MCF 10A (cell line): ENCODE measurements at places on chromosomes 1 and 21.
A peak's percentile ranks its signal among the peaks of the same experiment; 100 is the strongest.

DNA sequence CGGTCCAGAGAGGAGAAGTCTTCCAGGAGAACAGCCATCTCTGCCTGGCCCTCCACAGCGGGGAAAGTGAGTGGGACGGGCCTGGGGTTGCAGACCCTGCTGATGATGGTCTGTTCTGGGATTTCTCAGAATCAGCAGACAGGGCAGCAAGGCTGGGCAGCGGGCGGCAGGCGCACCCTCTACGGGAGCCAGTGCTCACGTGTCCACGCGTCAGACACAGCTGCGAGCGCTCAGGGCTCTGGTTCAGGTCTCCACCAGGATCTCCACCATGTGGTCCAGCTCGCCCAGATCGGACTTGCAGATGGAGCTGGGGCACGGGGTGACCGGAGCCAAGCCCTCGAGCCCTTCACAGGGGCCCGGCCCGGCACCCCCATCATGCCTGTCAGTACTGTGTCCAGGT is 5.5 kb downstream of the CLCA4 start:
- no peak overlapping the region for H3K27ac ChIP-seq
- no peaks in the 10 kb centered on the region for H3K4me1 ChIP-seq
- H3K27me3 ChIP-seq = no peaks in the 10 kb centered on the region
- no peak for DNase-seq

DNA sequence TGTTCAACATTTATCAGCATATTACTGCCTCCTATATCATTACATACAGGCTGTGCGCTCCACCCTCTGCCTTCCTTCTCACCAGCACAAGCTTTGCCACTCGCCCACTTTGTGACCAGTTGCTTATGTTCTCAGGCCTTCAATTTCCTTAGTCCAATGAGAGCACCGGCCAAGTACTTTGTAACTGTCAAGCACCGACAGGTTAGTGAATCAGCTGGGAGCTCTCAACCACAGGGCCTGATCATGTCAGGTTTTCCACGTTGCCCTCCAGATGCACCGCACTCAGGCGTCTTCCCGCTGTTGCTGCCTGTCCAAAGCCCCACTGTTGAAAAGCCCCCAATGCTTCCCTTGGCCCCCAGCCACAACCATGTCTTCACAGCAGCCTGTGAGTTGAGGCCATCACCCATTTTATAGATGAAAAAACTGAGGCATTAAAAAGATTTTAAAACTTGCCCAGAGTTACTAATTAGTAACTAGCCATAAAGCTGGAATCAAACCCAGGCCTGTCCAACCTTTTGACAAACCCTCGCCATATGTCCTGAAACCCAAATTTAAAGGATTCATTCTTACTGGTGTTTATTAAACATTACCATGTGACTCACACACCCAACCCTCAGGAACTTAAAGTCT is 3.4 kb upstream of the KCNN3 start:
- H3K4me1 ChIP-seq = peaks cover 16% of the 10 kb centered on the region
- no peak for DNase-seq
- H3K27me3 ChIP-seq = peaks cover 27% of the 10 kb centered on the region
- H3K27ac ChIP-seq = no peak overlapping the region
- H3K36me3 ChIP-seq = no peaks in the 10 kb centered on the region

- H3K4me1 ChIP-seq = peaks cover 23% of the 10 kb centered on the region
- H3K36me3 ChIP-seq = peaks cover 39% of the 10 kb centered on the region
- no peaks in the 10 kb centered on the region for H3K27me3 ChIP-seq
- peak overlapping the region; percentile 70 for H3K27ac ChIP-seq
These were observed 22.9 kb upstream of the MOB3C start for GRCh38 chr1:46639547-46639946.

DNA sequence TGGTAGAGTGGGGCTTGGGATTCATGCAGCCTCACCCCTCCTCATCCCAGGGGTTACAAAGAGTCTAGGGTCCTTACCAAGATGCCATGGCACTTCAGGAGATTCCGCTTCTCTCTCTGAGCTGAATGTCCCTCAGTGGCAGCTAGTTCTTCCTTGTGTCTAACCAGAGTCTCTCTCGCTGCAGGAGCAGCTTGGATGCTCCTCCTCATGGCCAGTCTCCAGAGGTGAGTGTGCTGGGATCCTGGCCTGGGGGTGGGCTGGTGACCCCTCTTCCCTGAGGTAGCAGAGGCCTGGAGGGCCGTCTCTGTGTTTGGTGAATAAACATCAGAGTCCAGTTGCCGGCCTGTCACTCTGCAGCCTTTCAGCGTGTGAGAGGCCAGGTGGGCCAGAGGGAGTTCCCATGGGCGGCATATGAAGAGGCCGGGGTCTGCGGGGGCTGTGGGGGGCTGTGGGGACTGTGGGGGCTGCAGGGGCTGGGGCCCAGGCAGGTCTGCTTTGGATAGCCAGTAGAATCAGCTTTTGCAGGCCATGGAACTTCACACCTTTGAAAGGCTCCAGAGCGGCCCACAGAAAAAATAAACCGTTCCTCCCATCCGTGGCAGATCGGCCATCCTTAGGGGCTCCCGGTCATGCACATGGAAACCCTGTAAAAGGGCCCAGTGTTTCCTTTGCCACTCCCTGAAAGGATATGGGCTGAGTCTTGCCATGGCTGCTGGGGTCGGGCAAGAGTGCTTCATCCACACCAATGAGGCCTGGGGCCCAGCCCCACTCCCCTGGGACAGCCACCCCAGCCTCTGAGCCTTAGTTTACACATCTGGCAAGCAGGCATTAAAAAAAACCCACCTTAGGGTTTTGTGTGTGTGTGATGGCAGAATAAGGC is 256.4 kb downstream of the FOXD2 start:
- no peaks in the 10 kb centered on the region for H3K36me3 ChIP-seq
- no peaks in the 10 kb centered on the region for H3K27me3 ChIP-seq
- H3K4me1 ChIP-seq = no peaks in the 10 kb centered on the region
- no peak overlapping the region for H3K27ac ChIP-seq
- DNase-seq = no peak
- H3K4me3 ChIP-seq = no peak overlapping the region

GRCh38 chr1:164858096-164858632 is 299.2 kb downstream of the PBX1 start:
- no peak overlapping the region for H3K27ac ChIP-seq
- no peak for DNase-seq
- H3K27me3 ChIP-seq = peaks cover 14% of the 10 kb centered on the region
- H3K4me3 ChIP-seq = no peak overlapping the region
- no peaks in the 10 kb centered on the region for H3K4me1 ChIP-seq

DNA sequence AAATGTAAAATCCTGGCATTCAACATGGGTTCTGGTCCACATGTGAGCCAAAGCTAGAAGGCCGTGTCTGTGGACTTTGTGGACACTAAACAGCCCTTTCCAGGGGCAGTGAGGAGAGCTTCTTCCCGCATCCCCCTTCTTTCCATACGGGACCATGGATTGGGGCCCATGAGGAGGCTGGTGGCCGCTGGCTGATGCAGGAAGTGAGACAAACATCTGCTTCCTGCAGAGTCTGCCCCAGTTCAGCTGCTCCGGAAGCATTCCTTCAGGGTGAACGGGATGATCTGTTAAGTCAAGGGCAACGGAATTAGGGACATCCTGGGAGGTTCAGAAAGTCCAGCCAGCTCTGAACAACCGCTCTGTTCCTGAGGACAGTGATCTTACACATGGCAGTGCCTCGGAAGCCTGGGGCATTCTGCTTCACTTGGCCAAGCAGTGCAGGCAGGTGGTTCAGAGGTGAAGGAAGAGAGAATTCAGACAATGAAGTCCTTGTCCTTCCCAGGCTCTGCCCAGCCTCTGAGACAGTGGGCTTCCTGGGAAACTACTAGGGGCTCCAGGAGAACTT is 1.5 kb downstream of the CA6 start:
- H3K27ac ChIP-seq = no peak overlapping the region
- no peak for DNase-seq
- H3K36me3 ChIP-seq = no peaks in the 10 kb centered on the region
- H3K4me3 ChIP-seq = no peak overlapping the region
- H3K4me1 ChIP-seq = no peaks in the 10 kb centered on the region

DNA sequence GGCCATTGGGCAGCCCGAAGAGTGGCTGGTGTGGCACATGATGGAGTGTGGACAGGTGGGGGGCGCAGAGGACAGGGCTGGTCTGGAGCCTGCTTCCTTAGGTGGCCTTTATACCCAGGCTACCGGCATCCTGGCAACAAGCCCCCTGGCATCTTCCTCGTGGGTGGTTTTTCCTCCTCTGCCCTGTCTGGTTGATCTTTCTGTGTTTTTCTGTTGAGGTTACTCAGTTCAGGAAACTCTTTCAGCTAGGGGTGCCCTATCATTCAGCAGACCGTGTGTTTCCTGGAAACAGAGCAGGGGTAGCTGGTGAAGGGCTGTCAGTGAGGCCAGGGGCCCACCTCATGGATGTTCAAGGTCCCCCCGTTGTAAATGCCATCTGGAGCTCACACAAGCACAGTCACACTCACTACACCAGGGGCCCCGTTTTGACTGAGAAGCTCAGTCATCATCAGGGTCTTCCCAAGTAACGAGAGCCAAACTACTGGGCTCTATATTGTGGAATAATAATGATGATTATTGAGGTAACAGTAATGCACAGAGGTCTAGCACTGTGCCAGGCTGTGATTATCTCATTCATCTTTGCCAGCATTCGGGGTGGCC is at the start of gene KRTAP12-4:
Gene KRTAP12-4 (minus strand): TSS at position 84 of the 600 bp plus-strand sequence. CDS start 45 bp downstream, at position 39.
- H3K36me3 ChIP-seq = no peaks in the 10 kb centered on the region
- no peak within 1 kb of the TSS for H3K27ac ChIP-seq
- H3K27me3 ChIP-seq = peaks cover 53% of the 10 kb centered on the region
- H3K4me3 ChIP-seq = no peak within 1 kb of the TSS
- DNase-seq = no peak

DNA sequence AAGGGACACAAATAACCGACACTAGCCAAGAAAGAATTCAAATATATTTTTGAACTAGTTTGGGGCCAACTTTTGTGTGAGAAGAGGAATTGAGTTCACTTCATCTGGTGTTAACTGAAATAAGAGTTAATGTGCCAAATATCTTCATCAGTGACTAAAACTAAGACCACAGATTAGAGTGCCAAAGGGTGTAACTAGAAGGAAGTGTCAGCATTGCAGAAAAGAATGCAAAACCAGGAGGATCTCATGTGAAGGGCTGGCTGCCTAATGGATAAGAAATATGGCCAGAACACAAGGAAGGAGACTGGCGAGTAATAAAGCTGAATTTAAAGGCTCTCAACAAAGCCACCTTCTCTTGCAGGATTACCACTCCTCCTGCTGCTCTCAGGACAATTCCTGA is 61.8 kb upstream of the LRRC8D start:
- peaks cover 12% of the 10 kb centered on the region for H3K4me1 ChIP-seq
- no peaks in the 10 kb centered on the region for H3K27me3 ChIP-seq
- DNase-seq = no peak

GRCh38 chr1:204307334-204307883 is 52.3 kb downstream of the PLEKHA6 start:
- no peaks in the 10 kb centered on the region for H3K36me3 ChIP-seq
- no peak overlapping the region for H3K4me3 ChIP-seq
- no peaks in the 10 kb centered on the region for H3K27me3 ChIP-seq
- peaks cover 20% of the 10 kb centered on the region for H3K4me1 ChIP-seq

- peaks cover 94% of the 10 kb centered on the region for H3K36me3 ChIP-seq
- peak overlapping the region; percentile 25 for H3K27ac ChIP-seq
- H3K27me3 ChIP-seq = no peaks in the 10 kb centered on the region
- peaks cover 65% of the 10 kb centered on the region for H3K4me1 ChIP-seq
These were observed 9.6 kb downstream of the ENSA start for GRCh38 chr1:150619576-150620509.

- peaks cover 41% of the 10 kb centered on the region for H3K4me1 ChIP-seq
- H3K36me3 ChIP-seq = no peaks in the 10 kb centered on the region
- no peak overlapping the region for H3K4me3 ChIP-seq
These were observed 186.3 kb downstream of the TPR start for GRCh38 chr1:186188736-186189135.

GRCh38 chr1:112722601-112723510 is 7.7 kb upstream of the PPM1J start:
- no peaks in the 10 kb centered on the region for H3K36me3 ChIP-seq
- H3K4me3 ChIP-seq = no peak overlapping the region

DNA sequence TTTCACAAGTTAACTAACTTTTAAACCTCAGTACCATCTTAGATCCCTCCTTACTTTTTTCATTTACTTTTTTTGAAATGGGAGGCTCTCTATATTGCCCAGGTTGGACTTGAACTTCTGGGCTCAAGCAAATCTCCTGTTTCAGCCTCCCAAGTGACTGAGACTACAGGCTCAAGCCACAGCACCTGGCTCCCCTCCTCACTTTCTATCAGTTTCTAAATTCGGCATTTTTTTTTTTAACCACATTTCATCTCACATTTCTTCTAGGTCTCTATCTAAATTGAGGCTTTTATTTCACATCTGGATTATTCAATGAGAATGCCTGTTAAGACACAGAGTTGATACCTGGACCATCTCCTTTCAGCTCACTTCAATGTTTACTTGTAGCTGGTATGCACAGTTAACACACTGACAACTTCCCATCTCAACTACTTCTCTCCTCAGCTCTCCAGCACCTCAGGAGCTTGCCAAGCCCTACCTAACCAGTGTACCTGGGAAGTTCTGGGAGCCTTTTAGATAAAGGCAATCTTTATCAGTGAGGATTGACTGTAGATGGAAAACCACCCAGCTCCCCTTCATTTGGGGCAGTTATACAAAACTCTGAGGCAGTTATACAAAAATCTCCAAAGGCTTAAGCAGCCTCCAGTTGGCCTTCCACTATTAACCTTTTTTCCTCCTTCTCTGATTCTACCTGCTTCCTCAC is 3.4 kb downstream of the USP33 start:
- no peak for DNase-seq
- peak overlapping the region; percentile 91 for H3K27ac ChIP-seq
- peaks cover 23% of the 10 kb centered on the region for H3K4me1 ChIP-seq
- H3K27me3 ChIP-seq = no peaks in the 10 kb centered on the region
- peak overlapping the region; percentile 91 for H3K4me3 ChIP-seq

- no peak overlapping the region for H3K4me3 ChIP-seq
- peaks cover 6% of the 10 kb centered on the region for H3K4me1 ChIP-seq
- no peak for DNase-seq
These were observed 178.9 kb upstream of the DPT start for GRCh38 chr1:168907786-168908348.

GRCh38 chr1:92755541-92756461 is 29.1 kb downstream of the EVI5 start:
- H3K4me3 ChIP-seq = no peak overlapping the region
- H3K27ac ChIP-seq = no peak overlapping the region
- peaks cover 18% of the 10 kb centered on the region for H3K4me1 ChIP-seq
- no peaks in the 10 kb centered on the region for H3K27me3 ChIP-seq
- DNase-seq = no peak
- H3K36me3 ChIP-seq = no peaks in the 10 kb centered on the region

GRCh38 chr1:224502459-224503160 is 68.0 kb upstream of the WDR26 start:
- H3K4me3 ChIP-seq = peak overlapping the region; percentile 48
- peak overlapping the region; percentile 92 for H3K27ac ChIP-seq
- peaks cover 80% of the 10 kb centered on the region for H3K4me1 ChIP-seq
- peak; percentile 72 for DNase-seq
- H3K36me3 ChIP-seq = no peaks in the 10 kb centered on the region
- H3K27me3 ChIP-seq = no peaks in the 10 kb centered on the region

DNA sequence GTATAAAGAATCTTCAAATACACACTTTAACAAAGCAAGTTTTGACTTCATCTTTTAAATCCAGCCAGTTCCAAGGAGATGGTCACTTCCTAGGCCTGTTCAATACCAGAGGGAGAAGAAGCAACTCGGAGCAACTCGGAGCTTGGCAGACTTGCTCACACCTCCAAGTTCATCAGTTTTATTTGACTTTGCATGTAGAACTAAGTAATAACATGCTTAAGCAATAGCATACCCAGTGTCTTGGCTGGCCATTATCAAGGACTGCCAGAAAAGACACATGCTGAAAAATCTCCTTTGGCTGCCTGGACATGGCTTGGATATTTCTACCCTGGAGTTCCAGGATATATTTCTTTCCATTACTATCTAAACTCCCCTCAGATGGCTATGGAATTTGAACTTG is 52.6 kb downstream of the GNG12 start:
- DNase-seq = no peak
- H3K36me3 ChIP-seq = peaks cover 6% of the 10 kb centered on the region
- no peak overlapping the region for H3K4me3 ChIP-seq
- H3K27ac ChIP-seq = no peak overlapping the region
- no peaks in the 10 kb centered on the region for H3K27me3 ChIP-seq
